ENCODE measurements at places on chromosomes 2 and 18. TPM values are rescaled to one million over a fixed set of nuclear protein-coding genes. Genes with fewer than 3 reads are reported as not detected.

The TUBA3D gene
- not detected for polyA plus RNA-seq

The TTN gene
- 0.57 TPM for polyA plus RNA-seq

The ITGA6 gene
- 6.9 TPM for polyA plus RNA-seq

The PDCD1 gene
- polyA plus RNA-seq, result 5.2 TPM

The LIPT1 gene
- polyA plus RNA-seq, result 20.3 TPM

The PRKAG3 gene
- polyA plus RNA-seq, result not detected

The RNF152 gene
- polyA plus RNA-seq, result 0.15 TPM

The L3MBTL4 gene
- 3.3 TPM for polyA plus RNA-seq

The ITPRIPL1 gene
- 0.80 TPM for polyA plus RNA-seq

DNA sequence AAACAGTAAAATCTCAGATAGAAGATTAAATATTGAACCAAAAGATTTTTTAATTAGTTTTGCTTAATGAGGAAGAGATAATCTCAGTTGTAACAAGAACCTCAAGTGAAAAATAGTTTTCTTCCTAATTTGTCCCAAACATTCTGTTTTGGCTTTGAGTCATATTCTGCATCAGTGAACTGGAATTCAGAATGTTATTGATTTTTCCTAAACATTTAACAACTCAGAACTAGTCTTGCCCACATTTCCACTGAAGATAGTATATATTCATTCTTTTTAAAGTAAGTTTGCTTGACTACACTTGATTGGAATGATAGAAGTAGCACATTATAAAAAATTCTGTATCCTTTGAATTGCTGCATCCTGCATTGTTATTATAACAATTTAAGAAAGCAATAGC lies 85.7 kb upstream of the UGP2 start:
- no peak for DNase-seq

DNA sequence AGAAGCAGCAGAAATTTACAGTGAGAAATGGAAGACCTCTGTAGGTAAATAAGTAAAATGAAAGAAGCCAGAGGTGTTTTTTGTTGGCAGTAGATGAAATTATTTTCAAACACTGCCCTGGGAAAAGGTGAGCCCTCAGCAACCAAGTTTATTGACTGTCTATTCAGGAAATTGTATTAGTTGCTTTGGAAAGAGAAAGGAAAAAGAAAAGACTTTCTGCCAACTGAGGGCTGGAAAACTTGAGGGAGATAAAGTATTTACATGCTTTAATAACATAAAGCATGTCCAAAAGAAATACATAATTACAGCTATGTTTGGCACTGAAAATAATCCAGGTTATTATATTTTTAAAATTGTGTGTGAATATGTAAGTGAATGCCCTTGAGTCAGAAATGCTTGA lies 14.7 kb downstream of the CRIM1 start:
- no peak for DNase-seq

GRCh38 chr18:6948281-6949055 lies 169.1 kb downstream of the LAMA1 start:
- DNase-seq, result no peak

- no peak for DNase-seq
These were observed 96.0 kb upstream of the RAB12 start for GRCh38 chr18:8513249-8513648.

DNA sequence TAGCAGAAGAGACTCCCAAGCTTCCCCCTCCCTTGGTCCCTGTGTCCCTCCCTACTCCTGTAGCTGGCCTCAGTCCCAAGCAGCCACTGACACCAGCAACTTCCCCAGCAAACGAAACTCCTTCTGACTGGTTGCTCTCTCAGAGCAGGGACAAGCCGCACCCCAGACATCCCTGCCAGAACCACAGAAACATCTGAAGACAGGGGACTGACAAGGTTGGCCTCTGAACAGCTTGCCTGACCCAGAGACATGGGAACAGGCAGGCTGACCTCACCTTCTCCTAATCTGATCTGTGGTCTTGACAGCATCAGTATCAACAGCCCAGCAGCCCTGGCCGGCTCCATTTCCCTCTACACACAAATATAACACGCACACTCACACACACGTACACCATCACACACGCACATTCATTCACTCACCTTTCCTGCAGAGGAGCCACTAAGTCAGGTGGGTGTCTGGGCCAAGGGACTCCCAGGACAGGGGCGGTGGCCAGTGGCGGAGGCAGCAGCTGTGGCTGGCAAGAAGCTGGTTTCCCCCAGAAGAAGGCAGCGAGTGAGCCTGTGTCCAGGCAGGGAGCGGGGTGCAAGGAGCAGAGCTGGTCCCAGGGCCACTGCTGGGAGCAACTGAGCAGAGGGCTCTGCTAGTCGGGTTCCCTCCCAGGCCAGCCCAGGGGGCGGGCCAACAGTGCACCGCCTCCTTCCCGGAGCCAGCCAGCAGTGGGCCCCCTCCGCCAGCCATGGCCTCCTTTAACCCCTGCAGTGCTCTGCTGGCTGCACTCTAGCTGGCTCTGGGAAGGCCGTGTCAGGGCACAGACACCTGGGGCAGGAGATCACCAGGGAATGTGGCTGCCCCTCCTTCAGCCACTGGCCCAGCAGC lies 59.1 kb downstream of the TNS1 start:
- peak; percentile 89 for DNase-seq

- no peak for DNase-seq
These were observed 76.0 kb downstream of the ARHGAP15 start for GRCh38 chr2:143205106-143205764.

- DNase-seq, result no peak
These were observed 172.2 kb downstream of the DPP10 start for GRCh38 chr2:114614592-114614991.

GRCh38 chr2:33443274-33443829 lies 33.1 kb upstream of the RASGRP3 start:
- no peak for DNase-seq

DNA sequence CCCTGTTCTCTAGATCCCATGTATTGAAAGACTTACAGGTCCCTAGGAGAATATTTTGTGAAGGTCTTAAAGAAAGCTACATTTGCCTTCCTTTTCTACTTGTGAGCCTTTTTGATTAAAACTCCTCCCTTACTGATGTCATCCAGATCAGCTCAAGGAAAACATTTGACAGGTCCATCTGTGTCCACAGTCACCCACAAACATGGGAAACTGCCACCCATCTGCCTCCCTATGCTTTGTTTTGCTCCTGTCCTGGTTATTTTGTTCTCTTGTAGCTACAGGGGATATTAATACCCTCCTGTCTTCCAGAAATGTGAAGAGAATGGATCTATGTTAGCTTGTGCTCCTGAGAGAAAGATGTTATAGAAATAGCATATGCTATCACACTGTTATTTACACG lies 203.6 kb upstream of the GALNT5 start:
- DNase-seq, result no peak

DNA sequence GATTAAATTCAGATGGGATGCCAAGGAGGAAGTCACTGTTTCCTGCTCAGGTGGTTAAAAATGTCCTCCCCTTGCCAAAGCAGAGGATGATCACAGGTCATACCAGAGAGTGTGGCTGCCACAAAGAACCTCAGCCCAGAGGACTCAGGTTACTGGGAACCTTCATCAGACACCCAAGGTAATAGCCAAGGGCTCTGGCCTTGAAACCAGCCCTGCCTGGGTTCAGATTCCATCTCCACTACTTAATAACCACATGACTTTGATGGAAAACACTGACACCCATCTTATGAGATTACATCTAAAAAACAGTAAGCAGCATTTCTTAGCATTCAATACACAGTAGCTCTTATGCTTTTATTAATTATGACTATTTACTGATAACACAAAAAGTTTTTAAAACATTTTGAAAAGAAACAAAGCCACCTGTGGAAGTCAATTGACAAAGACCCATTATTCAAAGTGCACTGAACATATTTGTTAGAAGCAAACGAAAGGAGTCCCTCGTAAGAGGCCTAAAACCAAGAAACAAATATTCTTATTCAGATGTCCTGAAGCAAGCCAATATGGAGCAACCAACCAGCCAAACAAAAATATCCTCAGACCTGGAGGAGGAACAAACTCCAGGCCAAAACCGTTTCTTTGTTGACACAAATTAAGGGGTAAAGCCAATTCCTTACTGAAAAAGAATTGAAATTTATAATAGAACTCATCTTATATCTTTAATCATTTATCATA lies 241.5 kb downstream of the RNF152 start:
- no peak for DNase-seq

DNA sequence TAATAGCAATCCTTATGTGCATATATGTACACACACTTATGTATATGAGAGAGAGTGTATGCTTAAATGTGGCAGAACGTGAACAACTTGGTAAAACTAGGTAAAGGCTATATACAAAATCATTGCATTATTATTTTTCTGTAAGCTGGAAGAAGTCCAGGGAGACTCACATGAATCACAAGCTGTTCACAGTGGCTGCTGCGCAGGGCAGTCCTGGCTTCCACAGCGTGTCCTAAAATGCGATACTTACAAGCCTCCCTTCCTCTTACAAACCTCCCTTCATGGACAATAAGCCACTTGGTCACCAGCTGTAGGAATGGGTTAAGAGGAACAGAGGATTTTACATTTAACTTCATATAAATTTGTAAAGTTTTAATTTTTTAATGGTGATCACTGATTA lies 114.9 kb upstream of the AGAP1 start:
- no peak for DNase-seq

- no peak for DNase-seq
These were observed 195.7 kb downstream of the SMAD7 start for GRCh38 chr18:48754993-48755473.

GRCh38 chr18:28198620-28199019 lies 21.7 kb upstream of the CDH2 start:
- no peak for DNase-seq

- DNase-seq, result no peak
These were observed 114.7 kb downstream of the CPS1 start for GRCh38 chr2:210671065-210671464.

DNA sequence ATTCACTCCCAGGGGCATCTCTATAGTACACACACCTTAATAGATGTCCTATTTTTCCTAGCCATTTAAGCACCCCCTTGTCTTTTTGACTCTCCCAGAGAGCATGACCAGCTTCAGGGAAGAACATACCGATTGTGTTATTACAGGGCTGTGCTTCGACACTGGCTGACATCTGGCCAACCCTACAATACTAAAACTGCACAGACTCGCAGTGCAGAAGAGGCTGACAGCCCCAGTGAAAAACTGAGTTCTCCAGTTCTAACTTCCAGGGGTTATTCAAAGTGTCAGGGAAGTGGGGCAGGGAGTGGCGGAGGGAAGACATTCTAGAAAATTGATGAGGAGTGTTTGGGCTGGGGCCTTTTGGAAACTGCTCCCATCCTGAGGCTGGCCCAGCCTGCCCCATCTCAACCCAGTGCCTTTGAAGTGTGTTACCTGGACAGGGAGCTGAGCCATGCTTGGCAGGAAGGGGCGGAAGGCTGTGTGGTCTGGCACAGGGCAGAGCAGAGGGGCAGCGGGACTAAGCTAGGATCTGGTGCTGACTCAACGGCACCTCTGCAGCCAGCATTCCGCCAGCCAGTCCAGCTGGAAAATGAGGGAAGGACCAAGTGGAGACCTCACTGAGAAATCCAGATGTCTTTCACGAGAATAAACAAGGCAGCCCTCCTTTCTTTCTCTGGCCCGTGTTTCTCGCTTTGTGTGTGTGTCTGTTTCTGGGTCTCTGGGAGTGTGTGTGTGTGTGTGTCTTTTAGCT lies 15.4 kb upstream of the IGFBP5 start:
- peak; percentile 59 for DNase-seq

DNA sequence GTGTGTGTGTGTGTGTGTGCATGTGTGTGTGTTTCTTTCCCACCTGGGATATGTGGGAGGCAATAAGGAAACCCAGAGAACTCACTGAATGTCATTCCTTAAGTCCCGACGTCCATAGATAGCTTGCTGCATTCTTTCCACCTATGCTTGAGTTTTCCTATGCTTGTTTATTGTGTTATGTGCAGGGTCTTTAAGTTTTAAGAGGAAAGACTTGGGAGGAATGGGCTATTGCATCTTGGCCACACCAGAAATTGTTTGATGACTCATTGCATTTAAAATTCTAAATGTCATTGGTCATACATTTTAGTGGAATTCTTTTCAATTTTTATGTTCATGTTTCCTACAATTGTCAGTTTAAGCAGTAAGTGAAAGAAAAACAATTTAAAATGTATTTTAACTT lies 33.7 kb downstream of the STARD6 start:
- no peak for DNase-seq

DNA sequence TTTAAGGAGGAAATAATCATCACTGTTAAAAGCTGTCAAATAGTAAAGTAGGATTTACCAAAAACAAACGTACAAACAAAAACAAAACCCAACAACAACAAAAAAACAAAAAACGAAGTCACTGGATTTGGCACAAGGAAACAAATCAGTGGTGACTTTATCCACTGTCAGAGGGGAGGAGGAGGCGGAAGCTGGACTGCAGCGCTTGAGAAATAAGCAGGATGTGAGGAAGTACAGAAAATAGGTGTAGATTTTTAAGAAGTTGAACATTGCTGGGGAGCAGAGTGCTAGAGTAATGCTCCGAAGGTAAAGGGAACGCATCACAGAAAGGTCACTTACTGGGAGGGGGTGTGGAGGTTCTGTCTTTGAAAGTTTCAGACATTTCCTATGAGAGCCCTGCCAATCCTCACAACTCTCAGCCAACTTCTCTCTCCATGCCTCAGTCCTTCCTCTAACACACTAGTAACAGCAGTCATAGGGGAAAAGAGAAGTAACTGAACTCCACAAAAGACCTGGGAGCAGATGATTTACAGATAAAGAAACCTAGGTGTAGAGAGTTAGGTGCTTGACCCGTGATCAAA lies 220.2 kb upstream of the SMAD7 start:
- no peak for DNase-seq

DNA sequence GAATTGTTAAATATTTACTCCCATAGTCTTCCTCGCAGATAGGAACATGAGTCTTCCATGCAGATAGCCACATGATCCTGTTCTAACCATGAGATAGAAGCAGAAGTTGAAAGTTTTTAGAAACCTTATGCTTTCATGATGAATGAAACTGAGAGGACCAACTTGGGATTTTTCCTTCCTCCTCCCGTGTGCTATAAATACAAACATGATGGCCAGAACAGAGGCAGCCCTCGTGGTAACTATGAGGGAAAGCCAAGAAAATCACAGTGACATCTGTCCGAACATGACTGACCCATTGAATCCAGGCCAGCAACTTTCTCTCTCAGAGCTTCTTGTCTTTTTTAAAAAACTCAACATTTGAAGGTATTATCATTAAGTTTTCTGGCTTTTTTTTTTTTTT lies 78.5 kb downstream of the ACAA2 start:
- no peak for DNase-seq

GRCh38 chr2:226137201-226137811 lies 662.3 kb downstream of the IRS1 start:
- no peak for DNase-seq

GRCh38 chr2:203238292-203238703 lies 520 bp upstream of the CYP20A1 start:
- no peak for DNase-seq

DNA sequence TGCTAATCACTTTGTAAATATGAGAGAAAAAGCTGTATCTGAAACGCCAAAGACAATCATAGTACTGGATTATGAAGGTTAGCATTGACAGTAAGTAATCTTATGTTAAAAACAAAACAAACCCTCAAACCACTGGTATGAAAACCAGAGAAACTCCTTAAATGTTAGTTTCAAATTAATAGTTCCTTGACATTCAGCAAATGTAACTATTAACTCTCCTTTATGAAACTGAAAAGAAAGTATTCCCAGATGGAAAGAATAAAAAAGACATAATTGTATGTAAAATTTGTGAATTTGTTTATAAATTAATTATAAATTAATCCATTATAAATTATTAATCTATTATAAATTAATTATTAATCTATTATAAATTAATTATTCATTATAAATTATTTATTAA lies 12.3 kb downstream of the FASTKD1 start:
- DNase-seq, result no peak
